ENCODE measurements at places on chromosomes 5 and 9. TPM values are rescaled to one million over a fixed set of nuclear protein-coding genes. Genes with fewer than 3 reads are reported as not detected.

The CCDC127 gene
- total RNA-seq = 7.7 TPM

The LHX3 gene
- not detected for total RNA-seq

The MRPL36 gene
- 107 TPM for total RNA-seq

The PCDHGA12 gene
- total RNA-seq = 0.12 TPM

The OR1Q1 gene
- total RNA-seq = not detected

The LHFPL2 gene
- total RNA-seq = 0.30 TPM

The IFNB1 gene
- total RNA-seq = not detected

The NEUROG1 gene
- not detected for total RNA-seq

The URM1 gene
- total RNA-seq = 98.3 TPM

The EXD3 gene
- 5.2 TPM for total RNA-seq

Data from activated CD4-positive, alpha-beta T cell treated with anti-CD3 and anti-CD28 coated beads, Interleukin-2, amount 10 ng/mL, durations not matched to agents 24 days and 14 days (primary cell).